Activated CD4-positive, alpha-beta T cell treated with anti-CD3 and anti-CD28 coated beads, Interleukin-2, amount 50 U/mL, for 1 hour (primary cell): ENCODE measurements at places on chromosomes 13 and 19.

DNA sequence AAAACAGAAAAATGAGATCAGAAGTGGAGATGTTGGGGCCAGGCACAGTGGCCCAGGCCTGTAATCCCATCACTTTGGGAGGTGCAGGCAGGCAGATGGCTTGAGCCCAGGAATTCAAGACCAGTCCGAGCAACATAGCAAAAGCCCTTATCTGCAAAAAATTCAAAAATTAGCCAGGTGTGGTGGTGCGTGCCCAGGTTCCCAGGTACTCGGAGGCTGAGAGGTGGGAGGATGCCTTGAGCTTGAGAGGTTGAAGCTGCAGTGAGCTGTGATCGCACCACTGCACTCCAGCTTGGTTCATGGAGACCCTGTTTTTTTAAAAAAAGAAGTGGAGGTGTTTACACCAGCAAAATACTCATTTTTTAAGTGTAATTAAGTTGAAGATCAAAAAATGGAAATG is 6.6 kb upstream of the ZFP36 start:
- DNase-seq, result no peak

DNA sequence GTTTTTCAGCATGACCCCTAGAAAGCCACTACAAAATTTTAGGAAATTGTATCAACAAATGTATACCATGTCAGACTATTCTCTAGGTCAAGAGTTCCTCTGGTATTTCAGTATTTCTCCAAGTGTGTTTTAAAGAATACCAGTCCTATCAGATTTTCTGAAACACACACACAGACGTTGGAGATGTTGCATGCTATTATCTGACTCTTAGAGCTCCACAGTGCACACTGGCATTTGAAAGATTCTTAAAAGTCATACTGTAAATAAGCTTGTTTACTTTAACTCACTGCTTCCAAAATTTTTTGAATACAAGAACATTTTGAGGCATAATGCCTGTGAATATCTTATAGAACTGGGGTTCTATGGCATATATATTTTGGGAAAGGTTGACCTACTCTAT is 33.8 kb upstream of the VWA8 start:
- DNase-seq, result no peak

DNA sequence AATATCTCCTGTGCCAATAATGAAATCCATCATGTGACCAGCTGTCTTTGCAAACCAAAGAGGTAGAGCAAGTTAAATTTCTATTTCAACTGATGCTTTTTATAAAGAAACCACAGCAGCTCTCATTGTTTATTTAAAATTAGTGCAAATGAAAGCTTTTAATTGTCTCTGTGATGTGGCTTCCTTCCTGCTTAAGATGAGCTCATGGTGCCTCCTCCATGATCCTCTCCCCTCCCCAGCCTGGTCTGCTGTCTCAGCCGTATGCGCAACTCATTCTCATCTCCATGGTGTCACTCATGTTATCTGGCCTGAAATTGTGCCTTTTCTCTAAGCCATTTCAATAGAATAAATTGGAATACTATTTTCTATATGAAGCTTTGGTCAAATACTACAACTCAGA is 270.6 kb downstream of the FGF14 start:
- DNase-seq, result no peak

DNA sequence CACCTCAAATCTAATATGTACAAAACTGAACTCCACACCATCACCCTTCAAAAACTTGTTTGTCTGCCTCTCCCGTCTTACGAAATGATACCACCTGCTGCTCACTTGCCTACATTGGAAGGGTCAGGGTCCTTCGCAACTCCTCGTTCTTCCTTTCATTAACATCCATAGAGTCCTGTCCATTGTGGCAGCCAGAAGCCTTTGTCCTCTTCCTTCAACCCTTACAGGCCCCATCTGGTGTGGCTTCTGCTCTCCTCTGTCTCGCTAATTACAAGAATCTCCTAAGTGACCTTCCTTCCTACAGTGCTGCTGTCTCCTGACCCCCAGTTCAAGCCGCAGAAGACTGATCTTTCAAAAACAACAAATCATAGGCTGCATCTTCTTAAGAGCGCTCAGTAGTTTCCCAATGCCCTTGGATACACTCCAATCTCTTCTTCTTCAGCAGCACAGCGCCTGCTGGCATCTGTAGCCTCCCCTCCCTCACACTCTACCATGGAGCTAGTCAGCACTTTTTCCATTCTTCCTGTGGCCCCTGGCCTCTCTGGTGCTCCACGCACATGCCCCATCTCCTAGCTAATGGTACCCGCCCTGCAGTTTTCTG is 382.7 kb downstream of the LIG4 start:
- no peak for DNase-seq

- DNase-seq, result peak; percentile 72
These were observed 823 bp downstream of the TLE5 start for GRCh38 chr19:3061182-3062161.

DNA sequence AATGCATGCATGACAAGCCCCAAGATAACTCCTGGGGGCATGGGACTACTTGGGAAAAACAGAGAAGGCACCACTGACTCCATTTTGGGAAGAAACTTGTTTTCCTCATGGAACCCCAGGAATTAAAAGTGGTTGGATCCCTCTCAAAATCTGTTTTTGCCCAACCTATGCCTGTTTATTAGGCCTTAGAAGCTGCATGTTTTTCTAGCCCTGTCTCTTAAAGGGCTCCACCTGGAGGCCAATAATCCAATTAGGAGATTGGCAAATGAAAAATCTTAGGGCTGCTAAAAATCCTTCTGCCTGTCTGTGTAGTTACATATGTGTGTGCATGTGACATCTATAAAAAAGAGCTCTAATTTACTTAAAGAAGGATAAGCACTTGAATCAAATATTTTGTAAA is 26.9 kb downstream of the MED4 start:
- DNase-seq, result no peak

DNA sequence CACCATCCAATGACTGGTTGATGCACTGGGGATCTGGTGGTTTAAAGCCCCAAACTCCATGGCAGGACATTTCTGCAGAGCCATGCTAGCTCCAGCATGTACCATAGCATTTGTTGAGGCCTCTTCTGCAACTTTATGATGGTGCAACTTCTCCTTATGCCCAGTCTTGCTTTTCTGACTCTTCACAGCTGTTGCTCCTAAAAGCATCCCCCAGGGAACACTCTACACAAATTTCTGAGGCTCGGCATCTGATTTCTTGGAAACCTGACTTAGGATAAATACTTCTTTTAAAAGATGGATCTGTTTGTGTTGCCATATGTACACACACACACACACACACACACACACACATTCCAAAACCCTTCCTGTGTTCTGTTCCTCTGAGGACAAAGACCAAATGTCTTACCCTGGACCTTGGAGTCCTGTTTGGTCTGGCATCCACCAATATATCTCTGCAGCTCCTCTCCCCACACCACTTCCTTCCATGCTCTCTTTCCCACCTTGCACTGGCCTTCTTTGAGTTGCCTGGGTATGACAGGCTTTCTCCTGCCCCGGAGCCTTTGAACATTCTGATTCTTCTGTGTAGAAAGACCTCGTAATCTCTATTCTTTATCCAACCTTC is 388.5 kb upstream of the ZNF507 start:
- DNase-seq, result no peak

DNA sequence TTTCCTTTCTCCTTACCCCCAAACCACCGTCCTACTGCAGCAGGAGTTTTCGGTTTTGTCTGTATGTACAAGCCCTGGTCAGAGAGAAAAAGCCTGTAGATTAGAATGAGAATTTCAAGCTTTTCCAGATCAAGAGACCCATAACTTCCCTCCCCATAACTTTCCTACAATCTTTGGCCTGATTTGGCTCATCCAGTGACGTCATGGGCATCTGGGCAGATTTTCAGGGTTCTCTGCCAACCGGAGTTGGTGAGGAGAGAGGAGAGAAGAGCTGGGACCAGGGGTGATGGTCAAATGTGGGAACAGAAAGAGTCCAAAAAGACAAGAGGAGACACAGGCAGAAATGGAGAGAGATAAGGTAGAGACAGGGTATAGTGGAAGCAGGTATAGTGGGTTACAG is 10.5 kb downstream of the IZUMO2 start:
- no peak for DNase-seq

DNA sequence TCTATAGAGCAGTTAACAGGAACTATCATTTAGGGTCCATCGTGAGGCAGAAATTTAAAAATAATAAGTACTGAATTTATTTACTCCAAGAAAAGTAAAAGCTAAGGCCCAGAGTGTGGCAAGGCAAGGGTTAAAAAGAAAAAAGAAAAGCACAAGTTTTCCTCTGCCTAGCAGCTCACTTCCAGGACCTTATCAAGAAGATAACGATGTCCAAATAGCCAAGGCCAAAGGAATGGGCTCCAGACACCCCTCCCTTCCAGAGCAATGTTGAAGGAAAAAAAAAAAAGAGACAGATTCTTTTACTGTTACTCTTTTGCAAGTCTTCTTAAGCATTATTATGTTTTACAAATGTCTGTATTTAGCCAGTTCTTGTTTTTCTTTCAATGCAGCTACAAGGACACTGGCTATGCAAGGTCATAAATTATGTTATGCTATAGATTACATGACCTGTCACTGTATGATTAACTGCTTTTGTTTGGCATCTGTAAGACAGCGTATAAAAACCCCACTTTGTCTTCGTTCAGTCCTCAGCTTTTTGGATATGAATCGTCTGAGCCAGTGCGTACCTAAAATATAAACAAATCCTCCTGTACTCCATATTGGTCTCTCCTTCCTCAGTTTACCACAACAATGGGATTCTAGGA is 2.9 kb upstream of the ZNF700 start:
- DNase-seq, result no peak

DNA sequence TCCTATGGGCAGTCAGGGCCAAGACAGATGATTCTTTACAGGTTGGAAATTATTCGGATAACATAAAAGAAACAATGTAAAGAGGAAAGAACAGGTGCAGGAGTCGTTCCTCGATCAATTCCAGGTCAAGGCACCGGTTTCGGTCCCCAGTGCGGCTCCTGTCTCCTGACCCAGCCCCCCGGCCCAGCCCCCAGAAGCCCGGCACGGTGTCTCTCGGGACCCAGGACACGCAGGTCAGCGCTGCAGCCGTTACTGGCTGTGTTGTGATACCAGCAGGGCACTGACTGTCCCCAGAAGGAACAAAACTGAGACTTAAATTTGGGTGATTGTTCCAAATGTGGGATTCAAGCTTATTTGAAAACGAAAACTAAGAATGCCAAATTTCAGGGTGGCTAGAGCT is 8.5 kb downstream of the RASA3 start:
- DNase-seq, result no peak

- DNase-seq, result no peak
These were observed 64.8 kb downstream of the PEPD start for GRCh38 chr19:33456845-33457220.

- DNase-seq, result no peak
These were observed 28.1 kb upstream of the CLDN10 start for GRCh38 chr13:95524264-95524901.

- no peak for DNase-seq
These were observed 6.6 kb upstream of the CEACAM16 start for GRCh38 chr19:44692379-44692721.

GRCh38 chr13:108877300-108877699 is 247.9 kb downstream of the MYO16 start:
- DNase-seq, result no peak

GRCh38 chr19:3375221-3376090 is 9.1 kb downstream of the NFIC start:
- no peak for DNase-seq

DNA sequence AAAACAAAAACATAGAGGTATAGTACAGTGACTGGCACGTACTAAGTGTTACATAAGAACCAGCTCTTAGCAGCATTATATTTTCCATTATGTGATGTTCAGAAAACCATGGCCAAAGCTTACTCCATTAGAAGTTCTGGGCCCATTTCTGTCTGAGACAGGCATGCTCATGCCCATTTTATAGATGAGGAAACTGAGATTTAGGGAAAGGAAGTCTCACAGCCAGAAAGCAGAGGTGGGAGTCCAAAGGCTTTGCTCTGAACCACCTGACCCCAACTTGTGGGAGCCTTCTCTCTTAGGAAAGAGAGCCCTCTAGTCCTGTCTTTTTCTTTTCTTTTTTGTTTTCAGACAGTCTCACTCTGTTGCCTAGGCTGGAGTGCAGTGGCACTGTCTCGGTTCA is 2.3 kb downstream of the AP2S1 start:
- no peak for DNase-seq

DNA sequence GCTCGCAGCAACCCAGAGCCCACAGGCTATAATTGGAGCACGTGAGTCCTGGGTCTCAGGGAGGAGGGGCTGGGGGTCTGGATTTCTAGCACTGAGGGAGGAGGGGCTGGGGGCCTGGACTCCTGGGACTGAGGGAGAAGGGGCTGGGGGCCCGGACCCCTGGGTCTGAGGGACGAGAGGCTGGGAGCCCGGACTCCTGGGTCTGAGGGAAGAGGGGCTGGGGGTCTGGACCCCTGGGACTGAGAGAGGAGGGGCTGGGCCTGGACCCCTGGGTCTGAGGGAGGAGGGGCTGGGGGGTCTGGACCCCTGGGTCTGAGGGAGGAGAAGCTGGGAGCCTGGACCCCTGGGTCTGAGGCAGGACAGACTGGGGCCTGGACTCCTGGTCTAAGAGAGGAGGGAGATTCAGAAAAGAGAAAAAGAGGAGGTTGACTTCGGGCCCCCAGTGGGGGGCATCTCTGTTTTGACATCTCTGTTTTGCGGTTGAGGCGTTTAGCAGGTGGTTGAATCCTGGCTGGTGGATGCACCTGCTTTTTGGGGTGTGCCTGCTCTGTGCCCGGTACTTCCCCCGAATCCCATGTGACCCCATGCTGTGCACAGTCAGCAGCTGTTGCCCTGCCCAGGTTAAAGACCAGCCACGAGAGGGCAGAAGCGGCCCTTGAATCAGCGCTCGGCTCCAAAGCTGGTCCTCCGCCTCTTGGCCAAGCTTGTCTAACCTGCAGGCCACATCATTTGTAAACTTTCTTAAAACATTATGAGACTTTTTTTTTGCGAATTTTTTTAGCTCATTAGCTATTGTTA is 10.5 kb downstream of the PVR start:
- peak; percentile 69 for DNase-seq

GRCh38 chr13:97559030-97559429 is 125.1 kb downstream of the RAP2A start:
- DNase-seq, result no peak
